Fibroblast of skin of right quadriceps (primary cell): ENCODE measurements at places on chromosomes 5 and 9.

GRCh38 chr9:135039266-135039870, 48.1 kb upstream of the OLFM1 start:
- DNase-seq: no peak

DNA sequence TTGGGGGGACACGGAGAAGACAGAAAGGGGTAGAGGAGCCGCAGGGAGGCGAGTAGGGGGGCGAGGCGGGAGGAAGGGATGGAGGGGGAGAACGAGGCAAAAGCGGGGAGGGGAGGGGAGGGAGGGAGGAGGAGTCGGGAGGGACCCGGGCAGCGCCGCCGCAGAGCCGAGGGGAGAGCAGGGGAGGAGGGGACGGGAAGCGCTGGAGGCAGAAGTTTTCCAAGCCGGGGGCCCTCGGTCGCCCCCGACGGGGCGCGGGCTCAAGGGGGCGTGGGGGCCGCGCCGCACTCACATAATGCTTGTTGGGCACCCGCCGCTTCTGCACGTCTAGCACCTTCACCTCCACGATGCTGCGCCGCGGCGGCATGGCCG, 353 bp downstream of the SH3PXD2B start:
- peak; percentile 54 for DNase-seq

- DNase-seq: no peak
Measured at GRCh38 chr9:79292731-79293280, 279.0 kb upstream of the TLE4 start.

DNA sequence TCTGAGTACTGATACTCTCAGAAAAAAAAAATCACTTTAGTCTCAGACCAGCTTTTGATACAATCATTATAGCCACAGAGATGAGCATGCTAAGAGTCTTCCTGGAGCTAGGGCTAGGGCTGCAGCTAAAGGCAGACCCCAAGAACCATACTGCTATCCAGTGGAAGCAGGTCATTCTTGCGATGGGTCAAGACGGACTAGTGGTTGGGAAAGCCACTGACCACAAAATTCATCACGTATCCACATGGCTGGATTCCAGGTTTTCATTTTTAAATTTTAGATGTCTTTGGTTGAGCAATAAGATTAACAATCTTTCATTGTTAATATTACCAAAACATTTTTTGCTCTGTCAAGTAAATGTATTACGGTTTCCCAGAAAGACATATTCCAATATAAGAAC, 598.1 kb downstream of the DNAH5 start:
- no peak for DNase-seq

DNA sequence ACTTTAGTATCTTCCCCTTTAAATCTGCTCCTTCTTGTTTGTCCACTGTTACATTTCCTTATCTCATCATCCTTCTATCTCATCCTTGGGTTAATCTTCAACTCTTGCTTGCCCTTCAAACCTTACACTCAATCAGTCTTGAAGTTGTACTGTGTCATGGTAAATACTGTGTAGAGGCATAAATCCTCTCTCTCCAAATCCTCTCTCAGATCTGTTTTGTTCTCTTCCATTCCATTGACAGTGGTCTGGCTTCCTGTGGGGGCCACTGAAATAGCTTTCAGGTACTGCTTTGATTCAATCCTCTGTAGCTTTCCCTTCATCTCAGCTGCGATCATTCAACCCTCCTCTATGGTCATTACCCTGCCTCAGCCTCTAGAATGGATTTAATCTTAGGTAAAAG, 104.0 kb downstream of the PLCXD3 start:
- DNase-seq: no peak

- DNase-seq: no peak
Measured at GRCh38 chr5:60010328-60010727, 116.8 kb upstream of the PDE4D start.

DNA sequence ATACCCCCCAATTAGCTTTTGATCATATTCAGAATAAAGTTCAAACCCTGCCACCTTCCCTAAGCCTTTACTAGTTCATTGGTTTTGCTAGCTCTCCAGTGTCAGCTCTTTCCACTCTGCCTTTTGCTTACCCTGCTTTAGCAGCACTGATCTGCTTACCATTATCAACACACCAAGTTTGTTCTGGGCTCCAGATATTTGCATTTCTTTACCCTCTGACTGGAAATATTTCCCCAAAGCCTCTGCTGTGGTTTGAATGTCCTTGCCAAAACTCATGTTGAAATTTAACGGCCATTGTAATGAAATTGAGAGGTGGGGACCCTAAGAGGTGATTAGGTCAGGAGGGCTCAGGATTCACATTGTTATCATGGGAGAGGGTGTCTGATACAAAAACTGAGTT, 99.5 kb downstream of the GCNT1 start:
- DNase-seq: no peak

DNA sequence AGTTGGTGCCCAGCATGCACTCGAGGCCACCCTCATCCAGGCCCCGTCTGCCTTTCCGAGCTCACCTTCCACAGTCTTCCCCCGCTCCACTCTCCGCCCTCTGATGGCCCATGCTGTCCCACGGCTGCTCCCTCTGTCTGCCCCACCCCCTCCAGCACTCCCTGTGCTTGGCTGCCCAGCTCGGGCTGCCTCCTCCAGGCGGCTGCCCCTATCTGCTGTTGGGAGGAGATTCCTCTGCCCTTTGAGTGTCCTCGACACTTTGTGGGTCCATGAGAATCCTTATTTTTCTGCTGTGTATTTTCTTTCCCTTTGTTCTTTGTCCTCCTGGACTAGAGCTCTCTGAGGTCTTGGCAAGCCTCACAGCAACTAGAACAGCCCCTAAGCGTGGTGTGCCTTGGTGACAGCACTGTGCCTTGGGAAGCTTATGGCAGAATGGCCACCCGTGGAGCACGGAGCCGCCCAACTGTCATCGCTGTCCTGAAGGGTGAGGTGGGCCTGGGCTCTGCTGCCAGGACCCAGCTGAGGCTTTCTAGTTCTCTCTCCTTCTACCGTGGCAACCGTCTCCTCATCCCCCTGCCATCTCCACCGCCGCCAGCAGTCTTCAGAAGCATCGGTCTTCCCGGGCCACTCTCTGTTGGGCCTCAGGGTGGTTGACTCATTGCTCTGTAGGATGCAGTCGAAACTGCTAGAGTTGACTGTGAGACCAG, 5.2 kb downstream of the NTMT1 start:
- peak; percentile 32 for DNase-seq

DNA sequence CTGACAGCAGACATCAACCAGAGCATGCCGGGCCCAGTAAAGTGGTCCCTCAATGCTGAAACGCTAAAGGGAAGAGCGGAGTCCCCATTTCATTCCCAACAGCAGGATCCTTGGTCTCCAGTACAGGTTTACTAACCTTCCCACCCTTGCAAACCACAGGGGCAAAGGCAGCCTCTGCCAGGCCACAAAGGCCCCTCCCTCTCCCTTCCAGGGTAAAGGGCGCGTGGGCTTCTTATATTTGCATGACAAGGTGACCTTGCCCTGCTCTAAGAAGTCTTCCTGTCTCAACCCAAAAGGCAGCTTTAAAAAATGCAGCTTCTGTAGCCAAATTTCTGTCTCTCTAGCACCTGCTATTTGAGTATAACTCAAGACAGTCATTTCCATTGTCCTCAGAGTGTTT, 131.5 kb upstream of the PTCH1 start:
- no peak for DNase-seq

DNA sequence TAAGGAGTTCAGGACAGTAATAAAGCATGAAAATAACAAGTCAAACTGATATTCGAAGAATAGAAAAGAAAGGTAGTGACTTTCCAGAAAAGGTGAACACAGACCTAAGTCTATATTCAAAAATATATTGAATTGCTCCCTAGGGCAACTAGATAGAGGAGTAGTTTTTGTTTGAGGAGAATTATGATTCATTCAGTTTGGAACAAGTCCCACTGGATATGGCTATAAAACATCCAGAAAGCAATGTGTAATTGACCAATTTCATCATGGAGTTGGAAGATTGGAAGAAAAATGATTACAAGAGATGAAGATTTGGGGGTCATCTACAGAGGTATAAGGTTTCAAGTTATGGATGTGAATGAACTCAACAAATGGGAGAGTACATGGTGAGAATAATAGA, 117.5 kb upstream of the ZNF462 start:
- peak; percentile 39 for DNase-seq

- DNase-seq: peak; percentile 3
Measured at GRCh38 chr9:90365666-90366065, 277.0 kb downstream of the DIRAS2 start.

DNA sequence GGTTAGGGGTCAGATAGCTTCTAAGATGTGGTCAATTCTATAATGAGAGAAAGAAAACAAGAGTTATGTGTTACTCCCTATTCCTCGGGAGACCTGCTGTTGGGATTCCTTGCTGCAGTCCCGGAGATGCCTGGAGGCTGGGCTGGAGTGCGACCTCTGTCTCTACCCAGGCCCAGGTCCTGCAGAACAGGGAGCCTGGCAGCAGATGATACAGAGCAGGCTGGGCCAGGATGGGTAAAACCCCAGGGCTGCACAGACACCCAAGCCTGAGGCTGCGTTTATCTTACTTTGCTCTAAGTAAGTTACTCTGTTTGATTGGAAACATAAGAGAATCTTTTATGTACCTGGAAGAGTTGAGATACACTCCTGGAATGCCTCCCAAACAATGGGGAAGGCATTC, 26.9 kb upstream of the FAM120AOS start:
- DNase-seq: no peak

DNA sequence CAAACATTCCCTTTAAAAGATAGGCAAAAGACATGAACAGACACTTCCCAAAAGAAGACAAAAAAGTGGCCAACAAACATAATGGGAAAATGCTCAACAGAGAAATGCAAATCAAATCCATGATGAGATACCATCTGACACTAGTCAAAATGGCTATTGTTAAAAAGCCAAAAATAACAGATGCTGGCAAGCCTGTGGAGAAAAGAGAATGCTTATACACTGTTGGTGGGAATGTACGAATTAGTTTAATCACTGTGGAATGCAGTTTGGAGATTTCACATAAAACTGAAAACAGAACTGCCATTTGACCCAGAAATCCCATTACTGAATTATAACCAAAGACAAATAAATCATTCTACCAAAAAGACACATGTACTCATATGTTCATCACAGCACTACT, 58.3 kb upstream of the WDR41 start:
- DNase-seq: peak; percentile 6

GRCh38 chr9:87148331-87149104, 201.2 kb upstream of the GAS1 start:
- DNase-seq: peak; percentile 76

DNA sequence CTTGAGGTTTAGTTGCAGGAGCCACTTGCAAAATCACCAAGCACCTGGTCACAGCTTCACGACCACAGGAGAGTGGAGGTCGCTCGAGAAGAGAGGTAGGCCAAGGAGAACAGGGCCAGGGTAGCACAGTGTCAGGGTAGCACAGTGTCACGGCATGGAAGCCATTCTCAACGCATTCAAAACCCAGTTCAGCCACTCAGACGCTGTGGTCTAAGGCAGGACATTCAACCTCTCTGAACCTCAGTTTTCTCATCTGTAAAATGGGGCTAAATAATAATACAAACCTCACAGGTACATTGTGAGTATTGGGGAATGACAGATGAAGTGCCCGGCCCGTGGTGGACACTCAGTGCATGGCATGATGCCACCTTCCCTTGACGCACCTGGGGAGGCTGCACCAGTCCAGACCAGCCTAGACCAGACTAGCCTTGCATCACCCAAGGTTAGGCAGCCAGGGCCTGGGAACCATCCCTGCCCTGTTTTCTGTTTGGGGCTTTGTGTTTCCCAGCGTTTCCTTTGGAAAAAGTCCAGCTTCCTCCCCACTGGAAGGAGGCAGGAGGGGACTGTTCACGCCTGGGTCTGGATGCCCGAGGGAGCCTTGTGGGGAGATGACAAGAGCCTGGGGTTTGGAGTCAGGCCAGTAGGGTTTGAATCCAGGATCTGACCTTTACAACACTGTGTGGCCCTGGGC, 7.8 kb upstream of the LMX1B start:
- no peak for DNase-seq

GRCh38 chr5:148733601-148734438, 79.5 kb upstream of the HTR4 start:
- peak; percentile 74 for DNase-seq

GRCh38 chr5:179275381-179275878, 69.8 kb downstream of the ADAMTS2 start:
- no peak for DNase-seq

- peak; percentile 95 for DNase-seq
Measured at GRCh38 chr5:36403632-36404311, 102.1 kb upstream of the RANBP3L start.

DNA sequence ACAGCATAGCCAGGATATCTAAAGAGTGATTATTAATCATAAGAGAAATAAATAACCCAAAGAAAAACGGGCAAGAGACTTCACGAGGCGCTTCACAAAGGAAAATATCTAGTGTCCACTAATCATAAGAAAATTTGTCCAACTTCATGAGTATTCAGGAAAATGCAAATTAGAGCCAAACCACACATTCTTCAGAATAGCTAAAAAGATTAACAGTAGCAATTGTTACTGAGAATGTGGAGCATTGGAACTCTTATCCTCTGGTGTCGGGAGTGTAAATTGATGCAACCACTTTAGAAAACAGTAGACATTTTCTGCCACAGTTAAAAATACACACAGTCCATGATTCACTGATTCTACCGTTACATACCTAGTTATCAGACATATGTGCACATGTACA, 145.7 kb downstream of the CWC27 start:
- peak; percentile 31 for DNase-seq

GRCh38 chr5:132788990-132789886, 12.2 kb upstream of the SEPTIN8 start:
- no peak for DNase-seq

- peak; percentile 92 for DNase-seq
Measured at GRCh38 chr5:141657937-141658545, 6.8 kb upstream of the FCHSD1 start.

GRCh38 chr5:177432143-177432838, 5.8 kb downstream of the GRK6 start:
- no peak for DNase-seq

GRCh38 chr9:13718086-13718485, 438.6 kb upstream of the MPDZ start:
- peak; percentile 53 for DNase-seq

- DNase-seq: no peak
Measured at GRCh38 chr5:98772415-98773213, 849 bp upstream of the RGMB start.

- DNase-seq: peak; percentile 2
Measured at GRCh38 chr5:66646570-66646969, 50.4 kb downstream of the MAST4 start.

GRCh38 chr5:143826951-143827444, 15.0 kb downstream of the HMHB1 start:
- no peak for DNase-seq

- no peak for DNase-seq
Measured at GRCh38 chr5:150316320-150316719, 13.6 kb upstream of the ARSI start.

DNA sequence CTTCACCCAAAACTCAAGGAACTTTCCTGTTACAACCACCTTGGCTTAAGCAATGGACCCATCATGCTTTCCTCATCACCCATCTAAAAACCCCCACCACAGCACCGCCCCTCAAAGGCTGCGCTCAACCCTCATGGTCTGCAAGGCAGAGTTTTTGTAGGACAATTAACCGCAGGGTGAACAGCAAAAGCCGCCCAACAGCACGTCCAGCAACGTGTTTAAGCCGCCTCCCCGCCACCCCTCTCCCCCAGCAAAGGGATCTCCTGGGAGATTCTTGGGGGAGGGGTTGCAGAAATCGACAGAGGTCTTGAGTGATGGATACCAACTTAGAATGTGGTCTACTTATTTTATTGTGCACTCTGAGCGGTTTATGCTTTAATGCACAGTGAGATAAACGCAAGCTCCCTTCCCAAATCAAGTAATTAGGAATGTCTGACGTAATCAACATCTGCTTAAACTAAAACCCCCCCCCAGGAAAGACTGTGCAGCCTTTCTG, 1.9 kb downstream of the ROR2 start:
- DNase-seq: peak; percentile 59
